ENCODE measurements at places on chromosomes 7 and 10. TPM values are rescaled to one million over a fixed set of nuclear protein-coding genes. Genes with fewer than 3 reads are reported as not detected.

Gene TMEM225B
- total RNA-seq = 2.0 TPM

Gene PGAM2
- not detected for total RNA-seq

Gene NME8
- not detected for total RNA-seq

Gene AQP1
- total RNA-seq = 0.51 TPM

Data from motor neuron (in vitro differentiated cells).